A549 treated with DMSO at 1 μM for 4 hours (cell line): ENCODE measurements at places on chromosomes 5 and 9. TPM values are rescaled to one million over a fixed set of nuclear protein-coding genes. Genes with fewer than 3 reads are reported as not detected.

The FGFR4 gene
- 22.0 to 26.5 TPM (median 23.1 TPM) in 5 replicates for total RNA-seq

The HSPB3 gene
- not detected in 5 replicates for total RNA-seq

The SV2C gene
- not detected in 5 replicates for total RNA-seq

The MPDZ gene
- 12.0 to 15.2 TPM (median 13.2 TPM) in 5 replicates for total RNA-seq

The ADRA1B gene
- total RNA-seq: 8.1 to 11.7 TPM (median 10.3 TPM) in 5 replicates

The PTGER4 gene
- total RNA-seq: 0.69 to 0.94 TPM (median 0.80 TPM) in 5 replicates

The FAM153A gene
- not detected in 5 replicates for total RNA-seq

The ELAVL2 gene
- total RNA-seq: 0.05 TPM in 1 of 5 replicates, not detected in the others

The COMMD10 gene
- 36.4 to 42.6 TPM (median 38.9 TPM) in 5 replicates for total RNA-seq

The CARTPT gene
- not detected in 5 replicates for total RNA-seq

The ARHGEF37 gene
- 0.73 to 1.3 TPM (median 0.89 TPM) in 5 replicates for total RNA-seq

The TMEM252 gene
- not detected in 5 replicates for total RNA-seq

The IFNA6 gene
- not detected in 5 replicates for total RNA-seq

The IZUMO3 gene
- not detected in 5 replicates for total RNA-seq

The PCDHB16 gene
- 0.04 to 0.19 TPM (median 0.06 TPM) in 5 replicates for total RNA-seq

The IL4 gene
- not detected in 5 replicates for total RNA-seq

The TAF1L gene
- 0.02 TPM in 1 of 5 replicates, not detected in the others for total RNA-seq

The MYOZ3 gene
- total RNA-seq: 0.03 to 0.29 TPM (median 0.10 TPM) in 3 of 5 replicates, not detected in the others

The IL33 gene
- total RNA-seq: 0.49 to 2.2 TPM (median 1.0 TPM) in 5 replicates

The MAST4 gene
- 1.6 to 2.2 TPM (median 2.0 TPM) in 5 replicates for total RNA-seq

The QRFP gene
- not detected in 5 replicates for total RNA-seq

The ACOT12 gene
- total RNA-seq: 0.06 TPM in 1 of 5 replicates, not detected in the others

The SKIC3 gene
- 20.5 to 26.3 TPM (median 24.2 TPM) in 5 replicates for total RNA-seq

The ENTREP1 gene
- total RNA-seq: 0.39 to 0.58 TPM (median 0.48 TPM) in 5 replicates

The PRRX2 gene
- total RNA-seq: 2.8 to 7.8 TPM (median 5.9 TPM) in 5 replicates

The ST6GALNAC4 gene
- total RNA-seq: 17.1 to 25.6 TPM (median 20.9 TPM) in 5 replicates

The LHX3 gene
- 0.05 to 0.13 TPM (median 0.09 TPM) in 5 replicates for total RNA-seq

The RNF224 gene
- 0.08 to 0.16 TPM (median 0.14 TPM) in 5 replicates for total RNA-seq

The DAB2 gene
- total RNA-seq: 11.3 to 15.6 TPM (median 13.6 TPM) in 5 replicates

The GBA2 gene
- total RNA-seq: 27.0 to 34.7 TPM (median 32.4 TPM) in 5 replicates

The MCTP1 gene
- 8.9 to 11.3 TPM (median 10.1 TPM) in 5 replicates for total RNA-seq

The PELO gene
- total RNA-seq: 19.4 to 22.3 TPM (median 19.7 TPM) in 5 replicates

The NSMF gene
- total RNA-seq: 30.8 to 44.9 TPM (median 41.4 TPM) in 5 replicates

The GFI1B gene
- total RNA-seq: 0.06 to 0.15 TPM (median 0.06 TPM) in 3 of 5 replicates, not detected in the others

The SPATA31C1 gene
- total RNA-seq: not detected in 5 replicates
